Large intestine (tissue), 12 donors: ENCODE measurements at places on chromosomes 1 and 21.

GRCh38 chr1:113042285-113043143, 30.5 kb upstream of the LRIG2 start:
- peak; percentile 75 for DNase-seq

DNA sequence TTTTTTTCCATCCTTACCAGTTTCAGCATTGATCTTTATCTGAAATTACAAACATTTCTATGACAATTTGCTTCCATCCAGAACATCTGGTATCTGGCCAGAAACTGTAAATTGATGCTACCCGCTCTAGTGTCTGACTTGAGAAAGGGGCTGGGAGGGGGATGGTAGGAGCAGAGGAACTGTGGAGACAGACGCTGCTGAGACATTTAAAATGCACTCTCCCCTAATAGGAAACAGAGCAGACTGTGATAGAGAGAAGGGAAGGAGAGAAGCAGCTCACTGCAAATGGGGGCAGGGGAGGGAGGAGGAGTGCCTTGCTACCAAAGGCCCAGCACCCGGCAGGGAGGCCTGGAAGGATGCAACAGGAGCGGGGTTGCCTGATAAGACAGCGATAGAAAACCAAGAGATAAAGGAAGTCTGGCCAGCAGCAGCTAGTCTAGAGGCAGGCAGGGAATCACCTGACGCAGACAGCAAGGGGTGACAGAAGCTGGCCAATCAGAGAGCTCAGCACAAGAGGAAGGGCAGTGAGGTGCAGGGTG, 195.5 kb upstream of the NFIA start:
- no peak for DNase-seq

- DNase-seq, result no peak
Measured at GRCh38 chr1:218536296-218536986, 191.3 kb downstream of the TGFB2 start.

GRCh38 chr1:27634177-27634984, 604 bp downstream of the FGR start:
- no peak for DNase-seq

GRCh38 chr1:50080904-50081586, 27.7 kb upstream of the ELAVL4 start:
- no peak for DNase-seq

- no peak for DNase-seq
Measured at GRCh38 chr1:179814546-179814838, 63.1 kb downstream of the TOR1AIP2 start.

DNA sequence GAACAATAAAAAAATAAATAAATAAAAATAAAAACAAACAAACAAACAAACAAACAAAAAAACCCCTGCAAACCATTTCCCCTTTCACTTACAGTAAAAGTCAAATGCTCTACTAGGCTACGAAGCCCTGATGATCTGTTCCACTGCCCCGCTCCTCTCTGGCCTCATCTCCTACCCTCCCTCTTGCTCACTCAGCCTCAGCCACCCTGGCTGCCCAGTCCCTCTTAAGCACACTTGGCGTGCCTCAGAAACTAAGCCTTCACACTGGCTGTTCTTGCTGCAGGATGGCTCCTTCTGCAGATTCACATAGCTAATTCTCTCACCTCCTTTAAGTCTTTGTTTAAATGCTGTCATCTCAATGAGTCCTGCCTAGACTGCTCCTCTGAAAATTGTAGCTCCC, 30.8 kb upstream of the UHMK1 start:
- no peak for DNase-seq

GRCh38 chr1:115491298-115492018, 150.3 kb upstream of the VANGL1 start:
- no peak for DNase-seq

GRCh38 chr1:183188240-183188639, 2.2 kb downstream of the LAMC2 start:
- DNase-seq, result no peak

- no peak for DNase-seq
Measured at GRCh38 chr1:1181938-1182410, 8.3 kb downstream of the TTLL10 start.
